Right ventricle myocardium superior (tissue), 1 donor: ENCODE measurements at places on chromosomes 12 and 14. TPM values are rescaled to one million over a fixed set of nuclear protein-coding genes. Genes with fewer than 3 reads are reported as not detected.

Gene GLS2
- total RNA-seq: 0.40 TPM

Gene PTCSC3
- total RNA-seq: not detected

Gene ASPG
- total RNA-seq: 44.1 TPM

Gene OAS2
- total RNA-seq: 3.7 TPM

Gene TAS2R8
- total RNA-seq: not detected

Gene PAPLN
- total RNA-seq: 2.5 TPM

Gene TMEM119
- total RNA-seq: 0.54 TPM

Gene DIO3
- total RNA-seq: 0.16 TPM

GRCh38 chr12:113067987-113068935 lies 11.7 kb downstream of the DTX1 start:
- DNase-seq: no peak

DNA sequence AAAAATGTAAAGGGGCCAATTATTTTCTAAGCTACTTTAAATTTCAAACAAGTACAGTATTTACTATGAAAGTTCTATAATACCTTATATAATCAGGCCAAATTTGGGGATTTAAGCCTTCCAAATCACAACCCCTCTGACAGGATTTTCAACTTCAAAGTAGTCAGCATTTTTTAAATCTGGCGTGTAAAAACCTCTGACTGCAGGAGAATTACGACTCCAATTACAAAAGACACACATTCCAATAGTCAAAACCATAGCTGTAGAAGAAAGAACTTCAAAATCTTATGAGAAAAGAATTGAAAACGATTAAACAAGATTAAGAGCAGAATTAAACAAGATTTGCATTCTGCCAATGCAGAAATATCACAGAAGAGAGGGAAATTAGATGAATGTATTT lies 12.7 kb downstream of the OSBPL8 start:
- no peak for DNase-seq

GRCh38 chr12:12572659-12573058 lies 10.0 kb upstream of the DUSP16 start:
- DNase-seq: no peak

DNA sequence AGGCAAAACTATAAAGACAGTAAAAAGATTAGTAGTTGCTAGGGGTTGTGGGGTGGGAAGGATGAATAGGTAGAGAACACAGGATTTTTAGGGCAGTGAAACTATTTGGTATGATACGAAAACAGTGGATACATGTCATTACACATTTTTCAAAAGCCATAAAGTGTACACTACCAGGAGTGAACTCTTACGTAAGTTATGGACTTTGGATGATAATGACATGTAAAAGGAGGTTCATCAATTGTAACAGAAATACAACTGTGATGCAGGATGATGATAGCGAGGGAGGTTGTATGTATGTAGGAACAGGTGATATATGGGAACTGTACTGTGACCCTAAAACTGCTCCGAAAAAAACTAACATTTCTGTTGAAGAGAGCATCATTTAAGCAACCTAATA lies 15.1 kb upstream of the FGF6 start:
- no peak for DNase-seq

- no peak for DNase-seq
Observed at GRCh38 chr12:8840321-8840720, 17.9 kb downstream of the A2ML1 start.

DNA sequence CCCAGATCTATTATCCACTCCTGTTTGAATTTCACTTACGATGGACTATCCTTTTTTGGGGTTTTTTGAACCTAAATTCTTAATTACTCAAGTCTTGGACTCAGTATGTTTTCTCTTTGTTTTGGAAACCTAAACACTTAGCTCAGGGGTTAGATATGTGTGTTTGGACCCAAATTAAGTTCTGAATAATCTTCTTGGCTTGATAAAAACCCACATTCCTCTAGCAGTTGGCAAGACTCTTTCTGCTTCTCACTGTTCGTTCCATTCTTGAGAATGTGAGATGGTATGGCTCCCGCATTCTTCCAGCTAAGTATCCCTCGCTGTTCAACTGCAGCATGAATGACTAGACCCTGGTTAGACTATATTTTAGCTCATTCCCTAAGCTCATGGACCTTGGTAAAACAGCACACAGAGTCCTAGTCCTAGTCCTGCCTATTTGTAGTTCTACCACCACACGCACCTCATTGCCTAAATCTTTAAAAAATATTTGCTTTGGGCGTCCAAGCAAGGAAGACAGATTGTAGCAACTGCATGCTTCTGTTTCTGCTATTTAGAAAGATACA lies 860.0 kb downstream of the RPS29 start:
- DNase-seq: no peak

DNA sequence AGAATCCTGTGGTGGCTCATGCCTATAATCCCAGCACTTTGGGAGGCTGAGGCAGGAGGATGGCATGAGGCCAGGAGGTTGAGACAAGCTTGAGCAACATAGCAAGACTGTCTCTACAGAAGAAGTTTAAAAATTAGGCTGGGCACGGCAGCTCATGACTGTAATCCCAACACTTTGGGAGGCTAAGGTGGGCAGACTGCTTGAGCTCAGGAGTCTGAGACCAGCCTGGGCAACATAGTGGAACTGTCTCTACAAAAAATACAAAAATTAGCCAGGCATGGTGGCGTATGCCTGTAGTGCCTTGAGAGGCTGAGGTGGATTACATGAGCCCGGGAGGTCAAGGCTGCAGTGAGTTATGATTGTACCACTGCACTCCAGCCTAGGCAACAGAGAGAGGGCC lies 998 bp upstream of the CYP27B1 start:
- DNase-seq: no peak

GRCh38 chr14:103001226-103001625 lies 56.1 kb downstream of the CDC42BPB start:
- DNase-seq: no peak

DNA sequence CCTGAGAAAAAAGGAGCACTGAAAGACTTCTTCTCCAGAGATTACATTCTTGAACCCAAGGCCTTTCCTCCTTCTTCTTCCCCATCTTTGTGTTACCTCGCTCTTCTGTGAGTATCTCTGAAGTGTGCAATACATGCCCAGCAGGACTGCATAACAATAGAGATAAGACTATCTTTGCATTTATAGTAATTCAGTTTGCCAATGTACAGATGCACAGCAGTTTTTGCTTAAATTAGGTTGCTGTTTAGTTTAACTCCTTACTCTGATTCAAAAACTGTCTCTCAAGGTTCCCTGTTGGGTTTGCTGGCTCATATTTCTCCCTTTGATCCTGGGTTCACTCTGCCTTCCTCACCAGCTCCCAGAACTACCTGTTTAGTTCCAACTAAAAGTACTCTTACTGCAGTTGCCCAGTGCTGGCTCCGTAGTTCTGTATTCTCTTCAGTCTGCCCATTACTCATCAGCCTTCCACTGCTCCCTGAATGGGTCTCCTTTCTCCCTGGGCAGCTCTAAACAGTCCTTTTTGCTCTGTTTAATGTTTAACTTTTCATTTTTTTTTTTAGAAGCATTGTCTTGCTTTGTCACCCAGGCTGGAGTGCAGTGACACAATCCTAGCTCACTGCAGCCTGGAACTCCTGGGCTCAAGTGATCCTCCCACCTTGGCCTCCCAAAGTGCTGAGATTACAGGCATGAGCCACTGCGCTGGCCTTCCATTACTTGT lies 180.6 kb upstream of the CAND1 start:
- no peak for DNase-seq

DNA sequence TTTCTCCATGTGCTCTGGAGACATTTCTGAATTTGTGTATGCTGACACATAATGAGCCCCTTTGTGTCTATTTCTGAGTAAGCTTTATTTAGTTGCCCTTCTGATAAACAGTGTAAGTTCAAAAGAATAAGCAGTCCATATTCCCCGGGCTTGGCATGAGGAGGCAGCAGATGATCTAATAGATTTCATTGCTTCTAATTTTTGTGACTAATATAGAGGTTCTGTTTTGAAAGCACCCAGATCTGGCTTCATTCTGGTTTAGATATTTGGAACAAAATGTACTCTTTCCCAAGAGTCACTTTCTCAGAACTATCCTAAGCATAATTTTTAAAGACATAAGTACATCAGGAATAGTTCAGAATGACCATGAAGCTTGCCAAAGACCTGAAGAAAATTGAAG lies 290.9 kb downstream of the BTG1 start:
- no peak for DNase-seq

GRCh38 chr14:102873546-102874061 lies 48.9 kb upstream of the AMN start:
- no peak for DNase-seq

- no peak for DNase-seq
Observed at GRCh38 chr14:71236487-71236886, 329.2 kb downstream of the PCNX1 start.

DNA sequence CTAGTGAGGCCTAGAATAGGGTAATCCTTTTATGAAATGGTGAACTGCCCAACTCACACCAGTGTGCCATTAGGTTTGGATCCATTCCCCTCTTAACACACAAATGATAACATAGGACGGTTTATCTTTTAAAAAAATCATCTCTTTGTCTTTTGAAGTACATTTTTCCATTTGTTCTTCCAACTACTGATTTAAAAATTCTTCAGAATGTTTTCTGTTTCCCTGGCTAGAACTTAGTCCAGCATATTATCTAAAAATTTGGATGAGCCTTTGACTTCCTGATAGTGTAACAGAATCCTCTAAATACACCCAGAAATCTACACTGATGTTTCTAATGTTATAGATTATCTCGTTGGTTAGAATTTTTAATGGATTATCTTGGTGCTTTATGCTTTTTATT lies 249.7 kb upstream of the NPAS3 start:
- DNase-seq: no peak

- DNase-seq: peak; percentile 40
Observed at GRCh38 chr14:104350463-104351185, 212.2 kb downstream of the KIF26A start.

- peak; percentile 80 for DNase-seq
Observed at GRCh38 chr12:128810182-128811127, 13.3 kb downstream of the SLC15A4 start.
